ENCODE measurements at places on chromosomes 11 and 22.

- no peak for DNase-seq
Measured at GRCh38 chr22:17997456-17997855, 26.9 kb downstream of the MICAL3 start.

DNA sequence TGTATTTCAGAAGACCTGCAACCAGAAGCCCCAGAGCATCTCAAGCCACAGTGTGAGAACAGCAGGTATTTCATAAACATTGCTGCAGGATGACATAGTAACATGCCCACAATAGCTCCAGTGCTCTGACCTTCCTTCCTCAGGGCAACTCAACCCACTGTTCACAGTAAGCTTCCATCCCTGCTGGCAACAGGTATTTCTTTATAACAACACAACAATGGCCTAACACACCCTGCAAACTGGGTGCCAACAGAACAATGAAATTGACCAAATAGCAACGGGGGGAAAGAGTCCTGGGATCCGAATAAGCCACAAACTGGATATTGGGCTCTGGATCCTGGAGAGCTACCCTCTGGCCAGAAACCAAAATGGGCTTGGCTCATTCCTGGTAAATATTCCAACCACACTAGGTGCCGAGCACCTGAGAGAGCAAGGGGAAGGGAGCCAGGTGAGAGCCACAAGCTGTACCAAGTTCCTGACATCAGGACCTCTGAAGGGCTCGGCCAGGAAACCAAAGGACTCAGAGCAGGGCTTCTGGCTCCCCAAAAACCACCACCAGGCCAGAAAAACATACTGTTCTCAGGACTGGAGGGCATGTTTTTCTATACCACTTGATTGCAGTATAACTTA is 99.5 kb downstream of the MICAL3 start:
- DNase-seq, result no peak

DNA sequence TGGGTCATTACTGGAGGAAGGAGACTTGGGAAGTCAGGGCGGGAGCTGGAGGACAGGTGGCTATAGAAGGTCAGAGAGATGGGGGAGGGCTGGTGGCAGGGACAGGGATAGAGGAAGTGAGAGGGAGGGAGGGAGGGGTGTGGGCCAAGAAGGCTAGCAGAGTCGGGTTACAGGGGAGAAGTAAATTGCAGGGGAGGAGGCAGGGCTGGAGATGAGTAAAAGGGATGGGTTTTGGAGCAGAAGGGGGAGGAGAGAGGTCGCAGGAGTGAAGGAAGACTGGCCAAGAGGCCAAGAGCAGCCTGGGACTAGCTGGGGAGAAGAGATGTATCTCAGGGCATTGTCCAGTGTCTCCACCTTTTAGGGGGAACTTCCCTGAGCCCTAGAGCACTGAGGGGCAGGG is 33.0 kb downstream of the LRRC10B start:
- DNase-seq, result peak; percentile 15

DNA sequence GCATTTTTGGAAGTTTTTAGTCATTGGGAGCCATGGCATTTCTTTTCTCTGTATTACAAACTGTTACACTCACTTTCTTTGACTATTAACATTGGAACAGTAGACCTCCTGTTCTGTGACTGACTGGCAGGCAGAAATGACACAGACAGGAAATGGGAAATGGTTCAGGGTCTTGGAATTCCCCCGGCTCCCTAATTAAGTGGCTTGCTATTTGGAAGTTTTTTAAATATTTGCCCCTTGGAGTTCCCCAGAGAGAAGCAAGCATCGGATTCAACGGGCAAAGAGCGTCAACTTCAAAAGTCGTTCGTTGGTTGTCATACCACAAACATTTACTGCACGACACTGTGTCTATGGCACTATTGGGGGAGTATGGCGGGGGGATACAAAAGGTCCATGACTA is 1.1 kb upstream of the BIRC2 start:
- no peak for DNase-seq

- DNase-seq, result peak; percentile 94
Measured at GRCh38 chr11:109695696-109696095, 273.7 kb downstream of the C11orf87 start.

GRCh38 chr11:298406-299065 is 790 bp downstream of the IFITM5 start:
- no peak for DNase-seq

GRCh38 chr11:60378354-60378753 is at the start of gene MS4A7:
Gene MS4A7 (plus strand): TSS chr11:60378532. CDS start chr11:60383142, 4,610 bp downstream.
- no peak for DNase-seq

GRCh38 chr22:44172370-44173108 is 8.2 kb upstream of the PARVG start:
- DNase-seq, result no peak

GRCh38 chr22:33083212-33083611 is 25.0 kb upstream of the SYN3 start:
- DNase-seq, result no peak

DNA sequence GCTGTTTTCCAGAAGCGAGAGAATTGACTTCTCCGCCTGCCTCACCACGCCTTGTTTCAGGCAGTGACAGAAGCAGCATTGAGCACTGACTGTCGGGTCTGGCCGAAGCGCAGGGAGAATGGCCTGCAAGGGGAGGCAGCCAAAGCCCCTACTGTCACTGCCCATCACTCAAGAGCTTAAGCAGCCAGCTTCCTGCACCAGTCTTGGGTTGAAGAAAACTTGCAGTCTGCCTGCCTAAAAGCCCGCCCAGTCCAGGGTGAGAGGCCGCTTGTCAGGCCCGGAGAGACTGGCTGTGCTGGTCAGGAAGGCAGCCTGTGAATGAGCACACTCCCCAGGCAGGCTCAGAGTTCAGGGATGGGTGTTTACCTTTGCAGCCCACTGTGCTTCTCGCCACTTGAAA is 108.3 kb downstream of the PKNOX2 start:
- DNase-seq, result no peak

- DNase-seq, result no peak
Measured at GRCh38 chr11:113728814-113729213, 22.7 kb upstream of the TMPRSS5 start.

GRCh38 chr11:34333787-34334186 is 24.0 kb downstream of the ABTB2 start:
- no peak for DNase-seq

All from skeletal muscle cell (primary cell).